ENCODE measurements at places on chromosomes 3 and 15.

DNA sequence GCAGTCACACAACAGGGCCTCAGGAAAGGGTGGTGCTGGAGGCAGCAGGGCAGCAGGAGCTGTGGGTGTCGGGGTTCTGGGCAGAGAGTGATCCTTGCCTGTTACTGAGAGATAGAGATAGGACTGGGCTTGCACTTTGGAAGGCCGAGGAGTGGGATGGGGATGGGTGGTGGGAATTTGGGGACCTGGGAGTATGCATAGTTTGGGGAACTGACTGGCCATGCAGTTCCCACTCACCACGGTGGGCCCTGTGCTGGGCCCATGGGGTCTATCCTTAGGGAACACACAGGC, 192.5 kb upstream of the LINGO1 start:
- no peak for DNase-seq

- no peak for DNase-seq
Observed at GRCh38 chr3:3744826-3745225, 54.4 kb upstream of the LRRN1 start.

DNA sequence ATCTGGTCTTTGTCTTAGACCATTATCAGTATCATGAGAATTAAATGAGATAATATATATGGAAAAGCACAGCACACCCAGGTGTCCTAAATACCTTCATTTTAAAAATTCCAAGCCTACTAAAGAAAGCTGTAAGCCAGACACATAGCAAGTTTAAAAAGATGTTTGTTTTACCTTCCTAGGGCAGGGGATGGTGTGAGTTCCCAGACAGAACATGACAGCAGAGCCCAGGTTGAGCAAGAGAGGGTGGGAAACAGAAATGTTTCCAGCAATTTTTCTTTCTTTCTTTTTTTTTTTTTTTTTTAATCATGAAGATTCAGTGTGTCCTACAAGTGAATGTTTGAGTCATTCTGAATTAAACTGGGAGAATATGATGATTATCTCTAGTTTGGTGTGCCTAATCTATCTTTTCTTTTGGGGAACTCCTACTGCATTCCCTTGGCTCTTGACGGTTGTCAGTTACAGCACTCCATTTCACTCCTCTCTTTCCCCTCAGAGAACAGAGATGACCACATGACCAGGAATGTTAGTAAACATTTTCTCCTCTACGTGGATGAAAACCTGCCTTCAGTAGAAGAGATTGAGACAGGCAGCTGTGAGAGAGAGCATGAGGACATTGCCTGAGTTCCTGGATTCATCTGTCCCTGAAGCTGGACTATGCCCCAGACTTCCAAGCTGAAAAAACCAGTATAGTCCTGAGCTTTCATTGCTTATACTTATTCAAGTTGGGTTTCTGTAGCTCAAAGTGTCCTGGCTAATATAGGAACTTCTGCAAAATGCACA, 54.5 kb upstream of the ARL14 start:
- no peak for DNase-seq

DNA sequence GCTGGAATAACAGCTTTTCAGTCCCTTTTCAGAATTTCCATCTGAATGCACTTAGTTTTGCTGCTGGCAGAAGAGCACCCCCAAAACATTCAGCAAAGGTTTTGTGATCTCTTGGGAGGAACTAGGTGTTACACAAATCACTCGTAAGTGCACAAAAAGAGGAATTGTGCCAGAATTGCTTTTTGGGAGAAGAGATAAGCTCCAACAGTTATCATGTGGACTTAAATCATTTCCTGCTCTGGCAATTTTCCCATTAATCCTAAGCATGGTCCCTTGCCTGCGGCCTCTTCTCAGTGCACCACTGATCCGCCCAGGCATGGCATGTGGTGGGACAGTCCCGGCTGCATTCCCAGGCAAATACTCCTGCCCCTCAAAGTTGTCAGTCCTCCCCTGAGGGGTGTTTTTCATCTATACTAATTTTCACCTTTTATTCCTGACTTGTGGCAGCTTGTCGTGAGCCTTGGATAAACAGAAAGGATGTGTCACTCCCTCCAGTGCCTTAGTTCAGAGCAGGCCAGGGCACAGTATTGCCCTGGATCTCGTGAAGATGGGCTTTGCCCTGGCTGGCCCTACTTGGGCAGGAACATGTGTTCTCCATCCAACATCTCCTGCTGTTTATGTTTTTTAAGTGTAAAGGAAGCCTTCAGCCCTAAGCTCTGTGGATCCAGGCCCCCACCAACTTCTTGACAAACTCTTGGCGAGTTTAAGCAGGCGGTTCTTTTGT, 44.6 kb upstream of the VILL start:
- no peak for DNase-seq

DNA sequence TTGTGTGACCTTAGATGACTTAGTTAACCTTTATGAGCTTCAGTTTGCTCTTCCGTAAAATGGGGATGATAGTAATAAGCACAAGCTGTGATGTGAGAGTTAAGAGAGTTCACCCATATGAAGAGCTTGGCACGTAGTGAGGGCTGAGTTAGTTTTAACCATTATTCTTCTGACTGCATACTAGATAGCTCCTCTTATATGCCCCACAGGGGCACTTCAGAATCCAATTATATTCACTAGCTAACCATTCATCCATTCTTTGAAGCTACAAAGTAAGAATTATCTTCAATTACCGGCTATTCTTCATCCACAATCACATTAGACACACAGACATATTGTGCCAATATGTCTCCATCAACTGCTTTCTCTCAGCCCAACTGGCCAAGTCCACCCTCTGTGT, 159.0 kb upstream of the STT3B start:
- DNase-seq, result no peak

GRCh38 chr3:173025941-173026340, 115.1 kb downstream of the SPATA16 start:
- DNase-seq, result no peak

- no peak for DNase-seq
Observed at GRCh38 chr15:78004919-78005634, 72.4 kb downstream of the TBC1D2B start.

GRCh38 chr15:33211176-33211808, 16.8 kb upstream of the FMN1 start:
- no peak for DNase-seq

- no peak for DNase-seq
Observed at GRCh38 chr3:117238806-117239205, 529.2 kb downstream of the TUSC7 start.

GRCh38 chr3:23455775-23456174, 252.6 kb downstream of the UBE2E2 start:
- DNase-seq, result no peak

GRCh38 chr15:91882858-91883586, 29.5 kb downstream of the SLCO3A1 start:
- DNase-seq, result no peak

DNA sequence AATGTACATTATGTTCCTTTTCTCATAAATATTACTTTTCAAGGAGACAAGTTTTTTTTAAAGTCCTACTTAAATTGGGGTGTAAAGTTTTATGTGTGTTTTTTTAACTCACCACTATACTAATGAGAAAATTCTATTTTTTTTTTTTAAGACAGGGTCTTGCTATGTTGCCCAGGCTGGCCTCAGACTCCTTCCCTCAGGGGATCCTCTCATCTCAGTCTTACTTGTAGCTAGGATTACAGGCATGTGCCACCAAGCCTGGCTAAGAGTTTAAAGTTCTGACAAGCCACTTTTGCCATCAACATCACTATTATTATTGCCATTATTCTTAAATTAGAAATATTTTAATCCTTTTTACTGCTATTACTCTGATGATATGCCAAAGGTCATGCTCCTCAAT, 7.7 kb downstream of the TSPAN3 start:
- DNase-seq, result no peak

- DNase-seq, result no peak
Observed at GRCh38 chr3:101665851-101666250, 11.1 kb downstream of the ZBTB11 start.

- no peak for DNase-seq
Observed at GRCh38 chr15:90957031-90957790, 2.5 kb downstream of the RCCD1 start.

GRCh38 chr15:78033864-78034263, 43.6 kb downstream of the TBC1D2B start:
- DNase-seq, result no peak

- DNase-seq, result no peak
Observed at GRCh38 chr3:127162947-127163645, 29.8 kb upstream of the PRR23E start.

- no peak for DNase-seq
Observed at GRCh38 chr3:36124118-36124796, 256.0 kb upstream of the STAC start.

- DNase-seq, result no peak
Observed at GRCh38 chr15:66078929-66079275, 174.6 kb downstream of the MEGF11 start.

DNA sequence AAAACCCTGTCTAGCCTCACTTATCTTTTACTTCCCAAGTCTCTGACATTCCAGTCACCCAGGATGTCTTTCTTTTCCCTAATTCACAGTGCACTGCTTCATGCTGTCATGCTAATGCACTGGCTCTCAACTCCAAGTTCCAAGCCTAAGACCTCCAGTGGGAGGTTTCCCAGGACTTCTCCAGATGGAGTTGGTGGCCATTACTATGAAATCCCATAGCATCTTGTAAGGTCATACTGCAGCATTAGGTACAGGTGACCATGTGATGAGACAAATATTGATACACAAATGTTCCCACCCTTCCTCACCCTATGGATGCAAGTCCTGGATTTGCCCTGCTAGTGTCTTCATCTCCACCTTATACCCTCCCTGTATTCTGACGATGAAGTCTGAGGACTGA, 138.6 kb upstream of the PRICKLE2 start:
- no peak for DNase-seq

- no peak for DNase-seq
Observed at GRCh38 chr15:45048794-45049631, 26.0 kb downstream of the SORD start.

- no peak for DNase-seq
Observed at GRCh38 chr3:70064194-70064779, 64.8 kb downstream of the SAMMSON start.

GRCh38 chr15:89760303-89761008, 9.4 kb upstream of the MESP1 start:
- no peak for DNase-seq

GRCh38 chr15:91609231-91609630, 244.3 kb upstream of the SLCO3A1 start:
- no peak for DNase-seq

DNA sequence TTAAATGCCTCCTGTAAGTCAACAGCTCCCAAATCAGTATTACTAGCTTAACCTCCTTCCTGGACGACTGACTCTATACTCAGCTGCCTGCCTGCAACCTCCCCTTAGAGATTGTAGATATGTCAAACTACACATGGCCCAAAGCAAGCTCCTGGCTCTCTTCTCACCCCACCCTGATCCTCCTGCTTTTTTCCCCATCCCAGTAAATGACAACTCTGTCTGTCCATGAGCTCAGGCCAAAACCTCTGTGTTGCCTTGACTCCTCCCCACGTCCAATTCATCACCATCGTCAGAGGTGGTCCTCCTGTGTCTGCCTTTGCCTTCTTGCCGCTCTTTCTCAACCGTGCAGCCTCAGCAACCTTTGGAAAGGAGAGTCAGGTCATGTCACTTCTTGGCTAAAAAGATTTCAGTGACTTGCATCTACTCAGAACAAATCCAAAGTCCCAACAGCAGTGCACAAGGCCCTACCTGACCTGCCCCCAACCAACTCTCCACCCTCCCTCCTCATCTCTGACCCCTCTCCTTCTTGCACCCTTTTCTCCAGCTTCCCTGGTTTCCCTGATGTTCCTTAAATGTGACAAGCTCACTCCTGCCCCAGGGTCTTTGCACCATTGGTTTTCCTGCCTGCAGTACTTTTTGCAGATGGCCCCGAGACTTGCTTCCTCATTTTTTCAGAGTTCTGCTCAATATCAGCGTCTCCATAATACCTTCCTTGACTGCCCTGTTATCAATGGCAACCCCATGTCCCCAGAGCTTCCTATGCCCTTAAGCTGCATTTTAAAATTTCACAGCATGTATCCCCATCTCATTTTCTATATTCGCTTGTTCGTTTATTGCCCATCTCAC, 52.8 kb downstream of the LSM3 start:
- DNase-seq, result no peak

DNA sequence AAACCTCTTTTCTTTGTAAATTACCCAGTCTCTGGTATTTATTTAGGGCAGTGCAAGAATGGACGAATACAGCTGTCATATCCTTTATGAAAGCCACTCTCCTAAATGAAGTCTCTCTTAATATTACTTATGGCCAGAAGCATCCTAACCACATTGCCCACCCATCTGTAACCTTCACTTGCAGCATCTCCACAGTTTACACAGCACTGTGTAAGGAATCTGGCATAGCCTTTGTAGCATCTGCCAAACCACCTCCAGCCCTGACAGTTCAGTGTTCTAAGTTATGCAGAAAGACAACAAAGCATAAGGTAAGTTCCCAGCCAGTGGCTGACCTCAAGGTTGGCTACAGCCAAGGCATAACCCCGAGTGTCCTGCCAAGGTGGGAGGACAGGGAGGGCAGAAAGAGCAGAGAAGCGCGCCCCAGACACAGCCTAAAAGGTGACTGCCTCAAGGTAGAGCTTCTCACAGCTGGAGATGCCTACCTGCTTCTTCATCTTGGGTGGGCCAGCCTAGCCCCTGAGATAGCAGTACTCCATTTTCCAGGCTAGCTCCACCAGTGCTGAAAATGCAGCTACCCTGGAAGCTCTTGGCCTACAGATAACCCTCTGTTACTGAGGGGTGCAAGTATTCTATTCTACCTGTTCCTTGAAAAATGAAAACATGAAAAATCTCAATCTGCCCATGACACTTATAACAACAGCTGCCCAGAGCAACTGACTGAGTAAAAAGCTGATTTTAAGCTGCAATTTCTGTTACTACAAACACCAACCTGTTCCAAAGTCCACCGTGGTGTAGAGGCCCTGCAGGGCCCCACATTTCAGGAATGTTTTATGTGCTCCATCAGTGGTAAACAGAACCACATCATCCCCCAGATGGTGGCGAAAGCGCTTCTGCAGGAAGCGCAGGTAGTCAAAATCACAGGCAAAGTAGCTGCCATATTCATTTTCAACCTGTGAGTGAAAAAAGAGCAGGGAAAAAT, 39.3 kb downstream of the GLB1 start:
- DNase-seq, result no peak

DNA sequence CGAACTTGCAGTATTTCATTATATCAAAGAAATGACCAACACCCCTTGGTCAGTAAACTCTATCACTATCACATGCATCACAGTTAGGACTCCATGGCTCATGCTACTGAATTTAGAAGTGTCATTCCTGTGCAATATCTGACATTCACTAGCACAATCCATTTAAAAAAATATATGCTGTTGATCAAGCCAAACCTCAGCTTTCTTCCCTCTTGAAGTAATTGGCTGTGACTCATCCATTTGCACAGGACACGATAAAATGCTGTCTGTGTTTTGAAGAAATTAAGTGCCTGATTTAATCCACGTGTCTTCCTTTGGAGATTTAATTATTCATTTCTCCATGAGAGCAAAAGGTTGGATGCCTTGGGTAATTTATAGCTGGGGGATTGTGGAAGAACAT, 38.9 kb downstream of the CPNE4 start:
- DNase-seq, result no peak

- no peak for DNase-seq
Observed at GRCh38 chr3:108062051-108062450, 28.8 kb downstream of the CD47 start.

- DNase-seq, result no peak
Observed at GRCh38 chr3:72266016-72266370, 481.0 kb upstream of the PROK2 start.
